ENCODE measurements at places on chromosomes 6 and 20. TPM values are rescaled to one million over a fixed set of nuclear protein-coding genes. Genes with fewer than 3 reads are reported as not detected.

GRCh38 chr6:46921059-46921458 is 679 bp downstream of the ADGRF5 start:
- peaks cover 4% of the 10 kb centered on the region for H3K4me1 ChIP-seq
- no peaks in the 10 kb centered on the region for H3K36me3 ChIP-seq
- no peaks in the 10 kb centered on the region for H3K27me3 ChIP-seq
- DNase-seq, result no peak
- H3K27ac ChIP-seq, result no peak overlapping the region

DNA sequence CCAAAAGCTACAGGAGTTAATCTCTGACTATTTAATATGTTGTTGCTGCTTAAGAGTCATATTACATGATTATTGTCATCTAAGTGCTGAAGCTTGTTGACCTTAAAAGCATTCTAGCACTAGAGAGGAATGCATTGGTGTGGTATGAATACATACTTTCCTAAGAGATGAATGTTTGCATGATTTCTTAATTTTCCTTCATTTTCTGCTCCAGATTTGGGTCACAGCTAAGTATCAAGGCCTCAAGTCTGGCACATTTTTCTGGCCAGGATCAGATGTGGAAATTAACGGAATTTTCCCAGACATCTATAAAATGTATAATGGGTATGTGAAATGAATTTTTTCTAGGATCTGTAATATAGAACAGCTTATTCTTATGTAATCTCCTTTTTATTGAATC is 53.6 kb downstream of the ENPP1 start:
- H3K4me3 ChIP-seq, result no peak overlapping the region
- H3K27ac ChIP-seq, result peak overlapping the region; percentile 23
- DNase-seq, result peak; percentile 68
- H3K27me3 ChIP-seq, result no peaks in the 10 kb centered on the region
- peaks cover 2% of the 10 kb centered on the region for H3K36me3 ChIP-seq
- H3K4me1 ChIP-seq, result peaks cover 59% of the 10 kb centered on the region

DNA sequence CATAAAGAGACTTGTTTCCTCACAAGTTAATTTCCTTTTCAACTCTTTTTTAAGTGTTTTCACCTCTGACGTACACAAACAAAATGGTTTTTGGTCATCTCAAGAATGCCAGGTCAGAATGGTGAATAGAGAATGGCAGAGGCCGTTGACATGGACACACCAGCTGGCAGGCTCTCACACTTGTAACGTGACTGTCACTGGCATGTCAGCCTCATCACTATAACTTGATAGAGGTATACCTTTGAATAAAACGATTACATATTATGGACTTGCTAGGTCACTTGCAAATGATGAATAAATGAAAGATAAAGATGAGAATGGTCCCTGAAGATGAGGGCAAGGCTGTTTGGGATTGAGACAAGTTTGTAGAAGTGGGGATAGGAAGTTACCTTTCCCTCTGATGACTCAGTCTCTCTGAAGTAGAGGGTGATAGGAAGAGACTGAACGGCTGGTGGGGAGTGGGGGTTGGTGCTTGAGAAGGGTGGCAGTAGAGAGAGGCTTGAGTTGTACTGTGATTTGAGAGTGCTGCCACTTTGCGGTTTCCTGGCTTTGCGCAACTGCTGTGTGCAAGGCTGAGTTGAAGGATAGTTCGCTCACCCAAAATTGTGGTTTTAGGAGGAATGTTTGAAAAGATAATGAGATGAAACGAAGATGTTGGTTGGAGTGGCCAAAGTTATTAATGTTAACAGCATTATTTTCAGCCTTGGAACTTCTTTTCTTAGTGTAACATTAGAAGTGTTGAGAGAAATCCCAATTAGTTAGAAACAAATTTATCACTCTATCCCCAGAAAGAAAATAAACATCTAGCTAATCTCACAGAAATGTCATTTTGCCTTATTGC is 30.3 kb downstream of the TBPL1 start:
- no peaks in the 10 kb centered on the region for H3K27me3 ChIP-seq
- peaks cover 52% of the 10 kb centered on the region for H3K36me3 ChIP-seq
- peaks cover 10% of the 10 kb centered on the region for H3K4me1 ChIP-seq
- H3K4me3 ChIP-seq, result no peak overlapping the region
- no peak for DNase-seq

DNA sequence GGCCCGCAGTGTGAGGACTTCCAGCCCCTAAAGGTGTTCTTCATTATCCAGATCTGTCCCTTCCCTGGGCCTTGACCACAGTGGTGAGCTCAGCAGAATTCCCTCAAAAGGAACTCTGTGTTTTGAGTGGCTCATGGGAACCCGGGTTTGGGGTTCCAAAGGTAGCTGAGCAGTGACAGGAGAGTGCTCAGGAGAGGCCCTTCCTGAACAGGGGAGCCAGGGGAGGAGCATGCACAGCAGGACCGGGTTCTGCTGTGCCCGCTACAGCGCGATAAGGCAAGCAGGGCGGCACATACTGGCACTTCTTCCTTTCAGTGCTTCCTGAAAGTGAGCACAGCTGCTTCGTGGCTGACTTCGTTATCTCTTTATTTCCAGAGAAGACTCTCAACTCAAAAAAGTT is 88.3 kb downstream of the SSR1 start:
- no peaks in the 10 kb centered on the region for H3K4me1 ChIP-seq
- H3K27me3 ChIP-seq, result no peaks in the 10 kb centered on the region
- H3K27ac ChIP-seq, result no peak overlapping the region
- no peak overlapping the region for H3K4me3 ChIP-seq
- H3K36me3 ChIP-seq, result peaks cover 15% of the 10 kb centered on the region
- DNase-seq, result no peak

GRCh38 chr20:24797745-24798655 is 151.1 kb upstream of the CST7 start:
- H3K27me3 ChIP-seq, result peaks cover 11% of the 10 kb centered on the region
- H3K4me1 ChIP-seq, result no peaks in the 10 kb centered on the region
- no peaks in the 10 kb centered on the region for H3K36me3 ChIP-seq
- DNase-seq, result no peak
- H3K4me3 ChIP-seq, result no peak overlapping the region

DNA sequence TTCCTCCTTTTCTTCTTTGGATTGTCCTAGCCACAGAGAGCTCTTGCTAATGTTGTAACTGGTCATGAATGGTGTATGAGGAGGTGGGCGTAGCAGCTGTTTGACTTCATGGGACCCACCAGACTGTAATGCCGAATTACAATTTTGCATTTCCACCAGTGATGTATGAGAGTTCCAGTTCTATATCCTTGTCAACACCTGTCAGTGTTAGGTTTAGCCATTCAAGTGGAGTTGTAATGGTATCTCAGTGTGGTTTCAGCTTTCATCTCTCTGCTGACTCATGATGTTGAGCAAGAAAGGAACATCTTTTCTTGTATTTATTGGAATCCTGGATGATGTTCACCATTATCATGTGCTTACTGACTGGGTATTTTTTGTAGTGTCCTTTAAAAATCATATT is 5.1 kb downstream of the IGF2R start:
- H3K36me3 ChIP-seq, result no peaks in the 10 kb centered on the region
- no peaks in the 10 kb centered on the region for H3K27me3 ChIP-seq
- DNase-seq, result peak; percentile 79
- H3K4me1 ChIP-seq, result peaks cover 22% of the 10 kb centered on the region

DNA sequence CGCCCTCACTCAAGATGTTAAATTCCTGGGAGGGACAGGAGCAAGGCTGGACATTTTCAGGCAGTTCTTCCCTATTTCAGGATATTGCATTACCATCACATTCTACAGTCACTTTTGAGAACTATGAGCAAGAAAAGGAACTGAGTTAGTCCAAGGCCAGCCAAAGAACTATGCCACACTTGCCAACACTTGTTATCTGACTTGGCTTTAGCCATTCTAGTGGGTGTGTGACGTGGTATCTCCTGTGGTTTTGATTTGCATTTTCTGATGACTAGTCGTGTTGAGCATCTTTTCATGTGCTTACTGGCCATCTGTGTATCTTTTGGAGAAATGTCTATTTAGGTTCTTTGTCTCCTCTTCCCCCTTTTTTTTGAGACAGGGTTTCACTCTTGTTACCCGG is 12.0 kb downstream of the XRN2 start:
- no peaks in the 10 kb centered on the region for H3K27me3 ChIP-seq
- H3K4me3 ChIP-seq, result no peak overlapping the region
- H3K36me3 ChIP-seq, result no peaks in the 10 kb centered on the region
- DNase-seq, result peak; percentile 92

The RNASET2 gene
- 34.4 TPM for total RNA-seq

The CUL9 gene
- 26.1 TPM for total RNA-seq

The ABCF1 gene
- 42.0 TPM for total RNA-seq

The SLC17A2 gene
- total RNA-seq, result not detected

All from GM23248 (cell line).